Omental fat pad (tissue), 4 donors: ENCODE measurements at places on chromosomes 13 and 19. TPM values are rescaled to one million over a fixed set of nuclear protein-coding genes. Genes with fewer than 3 reads are reported as not detected.

DNA sequence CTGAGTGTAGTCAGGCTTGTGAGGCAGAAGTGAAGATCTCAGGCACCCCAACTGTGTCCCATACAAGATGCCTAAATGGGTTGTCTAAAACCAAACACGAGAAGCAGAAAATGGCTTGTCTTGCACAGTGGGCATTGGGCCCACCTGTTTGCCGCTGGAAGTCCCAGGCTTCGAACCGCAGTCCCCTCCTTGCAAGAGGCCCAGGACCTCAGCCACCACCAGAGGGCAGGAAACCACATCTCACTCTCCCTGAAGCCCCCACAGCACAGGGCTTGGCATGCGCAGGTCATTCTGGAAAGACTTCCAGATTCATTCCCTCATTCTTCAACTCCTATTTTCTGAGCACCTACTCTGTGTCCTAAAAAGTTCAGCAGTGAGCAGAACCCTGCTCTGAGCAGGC, 973.7 kb downstream of the UQCRFS1 start:
- DNase-seq = no peak

- DNase-seq = no peak
Measured at GRCh38 chr13:94303644-94304174, 175.8 kb downstream of the DCT start.

DNA sequence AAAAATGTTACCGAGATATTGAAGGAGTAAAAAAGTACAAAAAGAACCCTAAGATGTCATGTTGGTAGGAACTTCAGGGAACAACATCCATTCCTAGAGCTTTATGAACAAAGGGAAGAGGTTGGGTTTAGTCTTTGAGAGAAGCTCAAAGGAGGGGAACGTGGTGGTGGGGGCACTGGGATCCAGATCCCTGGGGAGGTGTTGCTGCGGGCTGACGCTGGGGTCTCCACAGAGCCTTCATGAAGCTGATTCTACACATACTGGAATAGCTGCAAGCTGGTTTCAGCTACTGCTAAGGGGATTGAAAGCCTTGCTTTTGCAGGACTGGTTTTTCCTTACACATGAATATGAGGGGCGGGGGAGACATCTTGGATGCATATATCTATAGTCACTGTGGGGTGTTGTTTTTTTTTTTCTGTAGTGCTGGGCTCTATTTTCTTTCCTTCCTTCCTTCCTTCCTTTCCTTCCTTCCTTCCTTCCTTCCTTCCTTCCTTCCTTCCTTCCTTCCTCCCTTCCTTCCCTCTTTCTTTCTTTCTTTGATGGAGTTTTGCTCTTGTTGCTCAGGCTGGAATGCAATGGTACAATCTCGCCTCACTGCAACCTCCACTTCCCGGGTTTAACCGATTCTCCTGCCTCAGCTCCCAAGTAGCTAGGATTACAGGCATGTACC, 6.5 kb upstream of the MZF1 start:
- no peak for DNase-seq

DNA sequence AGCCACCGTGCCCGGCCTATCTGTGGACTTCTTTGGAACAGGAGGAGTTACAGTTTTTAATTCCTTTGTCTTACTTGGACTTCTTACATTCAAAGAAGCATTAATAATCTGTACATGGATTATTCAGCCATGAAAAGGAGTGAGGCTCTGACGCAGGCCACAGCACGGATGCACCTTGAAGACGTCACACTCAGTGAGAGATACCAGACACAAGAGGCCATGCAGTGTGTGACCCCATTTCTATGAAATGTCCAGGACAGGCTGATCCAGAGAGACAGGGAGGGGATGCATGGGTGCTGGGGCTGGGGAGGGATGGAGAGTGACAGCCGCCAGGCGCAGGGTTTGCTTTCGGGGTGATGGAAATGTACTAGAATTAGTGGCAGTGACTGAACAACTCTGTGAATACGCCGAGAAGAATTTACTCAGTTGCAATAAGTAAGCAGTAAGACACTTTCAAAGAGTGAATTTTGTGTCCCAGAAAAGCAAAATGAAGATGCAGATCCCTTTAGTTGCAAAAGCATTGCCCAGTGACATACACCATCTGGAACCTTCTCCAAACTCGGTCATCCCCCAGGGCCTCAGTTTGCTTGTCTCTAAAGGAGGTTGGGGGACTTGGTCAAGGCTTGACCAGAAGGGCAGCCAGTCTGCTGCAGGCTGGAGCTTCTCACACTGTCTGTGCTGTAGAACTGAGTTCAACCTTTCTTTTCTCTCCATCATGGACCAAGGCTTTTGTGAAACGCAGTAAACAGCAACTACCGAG, 25.3 kb downstream of the PIP5K1C start:
- no peak for DNase-seq

GRCh38 chr13:97205982-97206381, 16.2 kb upstream of the MBNL2 start:
- no peak for DNase-seq

Gene SMAD9
- 5.9 TPM for total RNA-seq
